ENCODE measurements at places on chromosomes 1 and 21.

DNA sequence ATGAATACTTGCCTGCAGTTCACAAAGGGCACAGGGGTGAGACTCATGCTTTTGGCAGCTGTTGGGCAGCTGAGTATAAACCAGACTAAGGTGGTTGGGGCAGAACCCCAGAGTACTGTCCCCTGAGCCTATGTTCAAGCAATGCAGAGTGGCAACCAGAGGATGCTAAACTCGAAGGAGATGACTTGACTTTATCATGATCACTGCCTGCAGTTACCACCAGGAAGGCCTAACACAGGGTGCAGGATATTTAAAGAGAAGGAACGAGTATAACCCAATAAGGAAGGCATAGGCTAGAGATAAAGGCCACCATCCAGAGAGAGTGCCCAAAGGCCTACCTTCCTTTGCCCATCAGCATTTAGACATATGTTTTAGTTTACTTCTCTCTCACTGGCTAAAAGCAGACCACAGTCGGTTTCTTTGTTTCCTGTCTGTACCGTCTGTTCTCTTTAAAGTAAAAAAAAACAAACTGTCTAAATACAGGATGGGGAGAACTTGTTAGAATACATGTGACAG lies 83.3 kb downstream of the MPZL1 start:
- DNase-seq = no peak

- no peak for DNase-seq
Observed at GRCh38 chr1:245051349-245052221, 103.2 kb upstream of the KIF26B start.

DNA sequence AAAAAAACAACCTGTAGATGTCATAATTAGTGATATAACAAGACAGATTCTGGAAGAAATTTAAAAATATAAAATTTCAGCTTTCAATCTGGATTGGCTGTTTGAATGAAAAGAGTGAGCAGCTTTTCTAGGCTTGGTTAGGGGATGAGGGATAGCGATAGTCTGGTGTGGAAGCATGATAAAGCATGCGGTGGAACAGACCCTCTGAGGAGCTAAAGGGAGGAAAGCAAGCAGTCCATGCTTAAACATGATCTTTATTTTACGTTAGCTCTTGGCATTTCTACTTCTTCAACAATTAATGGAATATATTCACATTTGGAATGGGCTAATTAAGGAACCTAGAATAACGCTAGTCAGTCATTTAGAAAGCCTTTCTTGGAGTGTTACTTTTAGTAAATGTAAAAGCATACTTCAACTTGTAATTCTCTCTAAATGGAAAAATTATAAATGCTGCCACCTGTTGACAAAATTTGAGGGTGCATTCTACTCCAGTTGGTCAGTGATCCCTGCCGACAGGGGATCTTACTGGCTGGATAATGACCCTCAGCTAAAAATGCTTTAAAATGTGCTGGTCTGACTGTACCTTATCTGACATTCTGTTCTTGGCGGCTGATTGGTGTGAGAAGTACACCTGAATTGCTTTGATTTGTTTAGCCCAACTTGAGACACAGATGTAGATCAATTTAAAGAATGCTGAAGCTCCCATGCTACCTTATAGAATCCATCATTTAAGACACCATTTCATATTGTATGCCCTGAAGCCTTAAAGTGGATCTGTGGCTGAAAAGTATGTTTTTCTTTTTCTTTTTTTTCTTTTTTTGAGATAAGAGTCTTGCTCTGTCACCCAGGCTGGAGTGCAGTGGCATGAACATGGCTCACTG lies 61.2 kb downstream of the AK4 start:
- DNase-seq = no peak

- no peak for DNase-seq
Observed at GRCh38 chr1:72111662-72112061, 170.7 kb downstream of the NEGR1 start.

DNA sequence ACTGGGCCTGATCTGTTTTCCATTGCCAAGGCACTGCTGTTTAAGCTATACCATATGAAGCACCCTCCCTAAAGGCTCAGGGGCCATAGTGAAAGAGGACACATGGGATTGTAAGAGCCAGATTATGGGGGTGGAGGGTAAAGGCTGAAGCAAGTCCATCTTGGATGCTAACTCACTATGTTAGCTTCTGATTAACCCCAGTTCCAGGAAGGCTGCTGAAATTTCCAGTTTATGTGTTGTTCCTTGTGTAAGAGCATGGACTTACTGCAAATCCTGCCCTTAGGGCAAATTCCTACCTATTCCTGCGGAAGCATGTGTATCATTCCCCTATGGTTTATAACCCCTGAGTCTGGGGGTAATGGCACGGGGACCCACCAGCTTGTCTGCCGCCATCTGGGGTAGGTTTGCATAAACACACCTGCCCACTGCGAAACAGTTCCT lies 91.8 kb upstream of the SERBP1 start:
- DNase-seq = no peak

- no peak for DNase-seq
Observed at GRCh38 chr21:31566064-31566463, 93.4 kb upstream of the SOD1 start.

DNA sequence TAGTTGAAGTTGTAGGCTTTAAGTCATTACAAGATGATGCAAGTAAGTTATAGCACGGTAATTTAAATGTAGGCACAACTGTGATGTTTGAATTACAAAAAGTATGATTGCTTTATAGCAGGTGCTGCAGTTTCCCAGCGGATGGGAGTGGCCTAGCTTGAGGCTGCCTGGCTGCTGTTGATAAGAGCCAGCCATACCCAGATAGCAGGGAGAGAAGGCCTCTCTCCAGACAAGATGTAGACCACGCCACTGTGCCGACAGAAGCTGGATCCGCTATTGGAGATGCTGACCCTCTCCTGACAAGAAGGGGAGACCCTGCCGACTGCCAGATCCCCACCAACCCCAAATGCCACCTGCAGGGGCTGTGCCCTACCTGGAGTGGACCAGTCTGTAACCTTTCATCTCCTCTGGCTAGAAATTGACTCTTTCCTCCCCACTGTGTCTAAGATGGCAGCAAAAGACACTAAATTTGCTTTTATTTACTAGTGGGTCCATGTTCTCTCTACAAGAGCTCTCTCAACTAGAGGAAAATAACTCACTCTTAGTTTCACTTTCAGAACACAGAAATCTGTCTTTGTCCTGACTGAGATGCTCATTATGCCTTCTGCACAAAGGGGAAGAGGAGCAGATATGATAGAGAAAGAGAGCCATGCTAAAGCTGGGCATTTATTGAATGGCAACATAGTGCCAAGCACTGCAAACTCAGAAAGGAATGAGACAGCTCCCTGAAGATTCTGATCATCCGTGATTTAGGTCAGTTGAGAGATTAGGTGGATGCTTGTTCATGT lies 127.9 kb downstream of the URB2 start:
- DNase-seq = no peak

DNA sequence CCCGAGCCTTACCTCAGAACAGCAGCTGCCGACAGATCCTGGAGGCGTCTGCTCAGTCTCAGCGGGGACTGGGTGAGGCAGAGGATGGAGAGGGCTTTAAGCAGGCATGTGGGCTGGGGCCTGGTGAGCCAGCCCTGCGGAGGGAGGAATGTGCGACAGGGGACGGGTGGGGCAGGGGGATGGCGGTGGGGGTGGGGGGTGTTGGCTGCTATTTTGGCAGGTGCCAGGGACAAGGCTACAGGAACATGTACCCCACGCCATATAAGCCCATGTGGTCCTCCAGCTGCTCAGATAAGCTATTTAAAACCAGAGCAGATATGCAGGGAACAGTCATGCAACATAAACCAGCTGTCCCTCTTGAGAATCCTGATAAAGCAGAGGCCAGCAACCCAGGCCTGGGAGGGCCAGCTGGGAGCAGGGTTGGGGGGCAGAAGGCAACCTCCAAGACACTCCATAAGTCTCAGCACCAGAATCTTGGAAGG lies at the start of gene TNNT2:
Gene TNNT2, minus strand, starts transcription at position 70 of the 482 bp plus-strand sequence. CDS start 4,426 bp downstream, outside the sequence.
- DNase-seq = no peak

- no peak for DNase-seq
Observed at GRCh38 chr21:45580576-45581321, 38.5 kb upstream of the SLC19A1 start.

DNA sequence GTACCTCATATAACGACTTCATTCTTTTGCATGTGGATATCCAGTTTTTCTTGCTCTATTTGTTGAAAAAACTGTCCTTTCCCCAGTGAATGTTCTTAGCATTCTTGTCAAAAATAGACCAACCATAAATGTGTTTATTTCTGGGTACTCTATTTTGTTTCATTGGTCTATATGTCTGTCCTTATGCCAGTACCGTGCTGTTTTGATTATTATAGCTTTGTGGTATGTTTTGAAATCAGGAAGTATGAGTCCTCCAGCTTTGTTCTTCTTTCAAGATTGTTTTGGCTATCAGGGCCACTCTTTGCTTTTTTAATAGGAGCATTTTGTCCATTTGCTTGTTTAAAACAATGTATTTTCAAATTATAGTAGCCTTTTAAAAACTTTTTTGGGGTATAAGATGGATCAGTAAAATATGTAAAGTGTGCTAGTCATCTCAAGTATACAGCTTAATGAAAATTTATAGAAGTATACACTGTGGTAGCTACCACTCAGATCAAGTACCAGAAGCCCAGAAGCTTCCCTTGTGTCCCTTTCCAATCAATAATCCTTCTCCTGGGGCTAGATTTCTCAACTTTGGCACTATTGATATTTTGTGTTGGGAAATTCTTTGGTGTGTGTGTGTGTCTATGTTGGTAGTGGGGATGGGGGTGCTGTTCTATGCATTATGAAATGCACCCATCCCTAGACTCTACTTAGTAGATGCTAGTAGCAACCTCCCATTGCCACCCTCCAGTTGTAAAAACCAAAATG lies 16.8 kb downstream of the MROH7 start:
- DNase-seq = no peak

DNA sequence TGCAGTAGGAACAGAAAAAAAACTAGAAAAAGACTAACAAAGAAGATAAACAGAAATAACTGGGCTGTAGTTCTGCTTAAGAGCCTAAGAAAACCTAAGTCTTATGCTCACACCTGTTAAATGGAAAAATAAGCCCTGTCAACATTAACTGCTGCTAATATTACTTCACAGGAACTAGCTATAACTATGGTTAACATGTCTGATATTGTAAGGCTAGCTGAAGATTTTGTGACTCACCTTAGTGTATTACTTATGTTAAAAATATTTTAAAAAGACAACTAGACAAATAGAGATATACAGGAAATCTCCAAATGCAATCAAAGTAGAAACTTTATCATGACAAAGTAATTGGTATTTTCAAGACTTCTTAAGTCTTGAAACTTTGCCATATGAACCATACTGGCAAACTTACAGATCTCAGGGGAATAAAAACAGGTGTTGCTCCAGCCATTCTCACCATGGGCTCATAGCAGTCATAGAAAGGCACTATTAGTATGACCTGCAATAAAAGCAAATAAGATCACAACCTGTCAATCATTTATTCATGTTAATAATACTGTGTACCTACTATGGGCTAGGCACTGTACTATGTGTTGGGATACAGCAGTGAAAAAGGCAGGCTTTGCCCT lies 30.7 kb downstream of the KYAT3 start:
- DNase-seq = no peak

GRCh38 chr1:25462732-25463131 lies 32.0 kb downstream of the MACO1 start:
- DNase-seq = no peak

- no peak for DNase-seq
Observed at GRCh38 chr1:169460191-169460833, 25.4 kb downstream of the SLC19A2 start.

DNA sequence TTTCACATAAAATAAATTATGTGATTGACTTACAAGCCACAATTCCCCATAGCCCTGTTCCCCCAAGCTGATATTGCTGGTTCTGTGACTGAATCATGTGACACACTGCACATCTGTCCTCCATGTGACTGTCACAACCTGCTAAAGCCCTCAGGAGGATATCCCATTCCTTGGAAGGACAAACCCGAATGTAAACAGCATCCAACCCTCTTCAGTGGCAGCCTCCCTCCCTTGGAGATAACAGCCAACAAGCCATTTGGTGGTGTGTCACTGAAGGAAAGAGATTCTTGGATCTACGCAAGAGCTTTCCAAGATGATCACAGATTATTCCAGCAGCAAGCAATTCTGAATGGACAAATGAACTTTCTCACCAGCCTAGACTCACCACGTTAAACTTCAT lies 153.9 kb upstream of the TIAM1 start:
- DNase-seq = no peak

- DNase-seq = no peak
Observed at GRCh38 chr1:172383536-172383935, 36.9 kb upstream of the C1orf105 start.

- DNase-seq = no peak
Observed at GRCh38 chr1:109631513-109632505, 12.2 kb downstream of the AMPD2 start.

- DNase-seq = no peak
Observed at GRCh38 chr1:113947388-113948107, 18.4 kb downstream of the HIPK1 start.

- no peak for DNase-seq
Observed at GRCh38 chr1:195243492-195243891, 1364.7 kb downstream of the KCNT2 start.

- no peak for DNase-seq
Observed at GRCh38 chr1:203244776-203245175, 15.3 kb upstream of the CHIT1 start.

DNA sequence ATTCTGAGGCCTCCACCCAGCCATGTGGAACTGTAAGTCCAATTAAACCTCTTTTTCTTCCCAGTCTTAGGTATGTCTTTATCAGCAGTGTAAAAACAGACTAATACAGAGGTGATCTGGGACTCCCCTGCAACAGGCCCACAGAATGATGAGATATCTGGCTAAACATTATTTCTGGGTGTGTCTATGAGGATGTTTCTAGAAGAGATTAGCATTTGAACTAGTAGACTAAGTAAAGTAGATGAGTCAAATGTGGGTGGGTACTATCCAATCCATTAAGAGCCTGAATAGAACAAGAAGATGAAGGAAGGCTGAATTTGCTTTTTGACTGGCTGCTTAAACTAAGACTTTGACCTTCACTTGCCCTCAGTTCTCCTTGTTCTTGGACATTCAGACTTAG lies 396.5 kb upstream of the LRRC7 start:
- no peak for DNase-seq

DNA sequence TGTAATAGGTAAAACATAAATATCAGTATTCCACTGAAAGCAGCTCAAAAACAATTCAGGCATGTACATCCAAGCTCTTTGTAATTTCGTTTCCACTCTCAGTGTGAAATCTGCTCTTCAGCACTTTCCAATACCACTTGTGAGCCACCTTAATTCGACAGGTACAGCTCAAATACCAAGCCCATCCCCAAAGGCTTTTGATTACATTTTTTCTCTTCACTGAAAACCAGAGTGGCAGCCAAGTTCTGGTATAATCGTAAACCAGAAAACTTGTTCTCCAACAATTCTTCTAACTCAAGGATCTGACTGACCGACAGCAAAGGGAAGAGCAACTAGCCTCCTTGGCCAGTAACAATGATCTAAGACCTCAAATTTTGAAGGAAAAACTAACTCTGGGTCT lies 36.8 kb downstream of the FBXO42 start:
- DNase-seq = no peak
